ENCODE measurements at places on chromosomes 16 and 17.

- DNase-seq = peak; percentile 48
Measured at GRCh38 chr16:56779906-56780305, 50.0 kb downstream of the NUP93 start.

DNA sequence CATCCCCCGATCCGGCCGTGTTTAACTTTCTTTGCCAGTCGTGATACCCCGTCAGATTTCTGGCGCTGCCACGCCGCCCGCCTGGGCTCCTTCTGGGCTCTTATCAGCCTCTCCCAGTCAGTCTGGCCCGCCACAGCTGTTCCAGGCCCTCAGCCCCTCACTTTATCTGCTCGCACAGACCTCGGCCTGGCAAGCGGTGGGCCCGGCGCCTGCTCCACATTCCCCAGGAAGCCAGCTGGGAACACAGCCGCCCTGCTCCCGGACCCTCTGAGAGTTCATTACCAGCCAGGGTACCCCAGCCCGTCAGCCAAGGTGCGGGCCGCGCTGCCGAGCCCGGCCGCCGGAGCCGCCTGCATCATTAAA is 157.5 kb downstream of the ZNF423 start:
- no peak for DNase-seq

DNA sequence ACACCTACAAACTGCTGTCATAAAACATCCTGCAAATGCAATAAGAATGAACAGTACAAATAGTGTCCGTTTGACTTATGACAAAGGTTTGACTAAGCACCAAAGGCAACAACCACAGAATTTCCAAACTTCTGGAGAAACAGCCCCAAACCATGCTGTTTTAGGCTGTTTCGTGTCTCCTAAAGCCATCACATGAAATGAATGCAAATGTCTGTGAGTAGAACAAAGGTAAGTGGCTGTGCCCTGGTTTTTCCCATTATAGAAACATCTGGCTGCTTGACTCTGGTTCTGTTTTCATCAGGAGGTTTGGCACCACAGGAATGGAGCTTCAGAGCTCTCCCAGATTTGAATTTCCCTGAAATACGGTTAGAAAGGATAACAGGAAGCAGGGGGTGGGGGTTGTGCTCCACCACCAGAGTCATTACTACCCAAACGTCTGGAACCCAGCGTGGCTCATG is 4.6 kb upstream of the EMP2 start:
- no peak for DNase-seq

DNA sequence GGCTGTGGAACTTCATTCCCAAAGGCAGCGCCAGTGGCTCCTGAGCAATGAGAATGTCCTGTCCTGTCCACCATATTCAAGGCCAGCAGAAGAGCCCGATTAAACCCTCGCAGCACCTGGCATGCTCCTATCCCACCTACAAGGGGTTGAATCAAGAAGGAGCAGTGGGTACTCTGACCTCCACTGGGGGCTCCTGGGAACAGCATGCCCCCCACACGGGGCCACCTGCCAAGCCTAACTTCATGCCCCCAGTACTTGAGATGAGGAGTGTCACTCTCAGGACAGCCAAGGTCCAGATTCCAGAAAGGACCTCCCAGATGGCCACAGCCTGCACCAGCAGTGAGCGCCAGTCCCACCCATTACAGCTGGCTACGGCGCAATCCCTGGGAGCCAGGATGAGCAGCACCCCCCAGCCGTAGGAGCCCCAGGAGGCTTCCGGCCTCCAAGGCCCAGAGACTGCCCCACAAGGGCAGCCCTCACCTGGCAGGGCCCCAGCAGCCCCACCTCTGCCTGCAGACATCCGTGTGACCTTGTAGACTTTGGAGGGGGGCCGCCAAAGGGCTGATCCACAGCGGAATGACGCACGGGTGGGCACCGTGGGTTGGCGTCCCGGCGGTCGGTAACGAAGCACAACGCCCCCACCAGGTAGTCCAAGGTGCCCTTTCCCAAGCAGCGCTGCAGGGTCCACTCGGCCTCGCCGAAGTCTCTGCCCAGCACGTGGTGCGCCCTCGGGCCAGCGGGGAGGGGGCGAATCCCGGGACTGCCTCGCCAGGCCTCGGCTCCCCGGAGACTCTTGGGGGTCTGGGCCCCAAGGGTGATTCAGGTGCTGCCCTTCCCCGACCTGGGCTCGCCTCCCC is 1.0 kb upstream of the MPDU1 start:
- DNase-seq = no peak

GRCh38 chr17:19579867-19580565 is 46.4 kb downstream of the SLC47A1 start:
- DNase-seq = no peak

- no peak for DNase-seq
Measured at GRCh38 chr17:48701864-48702532, 20.3 kb downstream of the PRAC1 start.

- no peak for DNase-seq
Measured at GRCh38 chr16:57444711-57445110, 2.5 kb downstream of the CIAPIN1 start.

- no peak for DNase-seq
Measured at GRCh38 chr17:46950997-46951621, 27.9 kb downstream of the RPRML start.

DNA sequence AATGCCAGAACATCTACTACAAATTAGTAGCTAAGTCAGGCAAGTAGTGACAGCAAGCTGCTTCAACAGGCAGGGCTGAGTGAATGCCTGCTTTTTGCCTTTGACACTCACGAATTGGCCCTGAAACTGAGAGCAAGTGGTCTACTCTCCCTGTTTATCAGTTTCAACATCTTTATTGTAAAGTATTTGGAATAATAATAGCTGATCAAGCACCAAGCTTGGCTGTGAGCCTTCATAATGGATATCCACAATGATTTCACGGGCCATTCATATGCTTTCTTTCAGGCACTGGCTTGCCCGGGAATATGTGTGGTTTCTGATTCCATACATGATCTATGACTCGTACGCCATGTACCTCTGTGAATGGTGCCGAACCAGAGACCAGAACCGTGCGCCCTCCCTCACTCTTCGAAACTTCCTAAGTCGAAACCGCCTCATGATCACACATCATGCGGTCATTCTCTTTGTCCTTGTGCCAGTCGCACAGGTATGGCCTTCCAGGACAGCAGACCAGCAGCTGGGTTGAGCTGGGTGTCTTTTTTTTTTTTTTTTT is 5.2 kb downstream of the TLCD3A start:
- no peak for DNase-seq

DNA sequence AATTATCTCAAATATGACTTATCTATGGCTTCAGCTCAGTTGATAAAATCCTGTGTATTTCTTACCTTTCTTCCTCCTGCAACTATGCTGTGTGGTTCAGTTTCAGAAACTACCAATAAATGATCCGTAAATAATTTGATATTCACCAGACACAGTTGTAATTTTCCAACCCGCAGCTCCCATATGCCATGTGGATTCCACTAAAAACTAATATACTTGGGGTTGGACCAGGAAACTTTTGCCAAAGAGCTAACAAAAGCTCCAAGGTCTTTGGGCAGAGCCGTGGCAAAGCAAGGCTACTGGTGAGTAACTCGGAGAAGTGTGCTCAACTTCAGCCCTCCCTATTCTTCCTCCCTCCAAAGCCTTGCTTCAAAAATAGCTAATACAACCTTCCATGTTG is 2.3 kb upstream of the CHST6 start:
- no peak for DNase-seq

DNA sequence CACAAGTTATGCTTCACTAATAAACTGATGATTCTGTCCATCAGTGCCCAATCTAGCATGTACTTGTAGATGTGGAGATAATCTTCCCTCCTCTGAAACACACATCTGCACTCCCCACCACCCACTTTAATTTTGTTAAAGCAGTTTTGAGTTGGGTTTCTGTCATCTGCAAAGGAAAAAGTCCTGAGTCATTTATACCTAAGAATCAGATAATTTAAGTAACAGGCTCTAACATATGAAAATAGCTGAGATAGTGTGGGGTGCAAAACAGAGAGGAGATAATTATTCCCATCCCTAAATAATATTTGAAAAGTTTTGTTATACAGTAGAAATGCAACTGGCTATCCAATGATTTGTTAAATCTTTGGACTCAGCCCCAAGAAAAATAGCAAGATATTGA is 67.7 kb upstream of the ALOX12 start:
- DNase-seq = no peak

DNA sequence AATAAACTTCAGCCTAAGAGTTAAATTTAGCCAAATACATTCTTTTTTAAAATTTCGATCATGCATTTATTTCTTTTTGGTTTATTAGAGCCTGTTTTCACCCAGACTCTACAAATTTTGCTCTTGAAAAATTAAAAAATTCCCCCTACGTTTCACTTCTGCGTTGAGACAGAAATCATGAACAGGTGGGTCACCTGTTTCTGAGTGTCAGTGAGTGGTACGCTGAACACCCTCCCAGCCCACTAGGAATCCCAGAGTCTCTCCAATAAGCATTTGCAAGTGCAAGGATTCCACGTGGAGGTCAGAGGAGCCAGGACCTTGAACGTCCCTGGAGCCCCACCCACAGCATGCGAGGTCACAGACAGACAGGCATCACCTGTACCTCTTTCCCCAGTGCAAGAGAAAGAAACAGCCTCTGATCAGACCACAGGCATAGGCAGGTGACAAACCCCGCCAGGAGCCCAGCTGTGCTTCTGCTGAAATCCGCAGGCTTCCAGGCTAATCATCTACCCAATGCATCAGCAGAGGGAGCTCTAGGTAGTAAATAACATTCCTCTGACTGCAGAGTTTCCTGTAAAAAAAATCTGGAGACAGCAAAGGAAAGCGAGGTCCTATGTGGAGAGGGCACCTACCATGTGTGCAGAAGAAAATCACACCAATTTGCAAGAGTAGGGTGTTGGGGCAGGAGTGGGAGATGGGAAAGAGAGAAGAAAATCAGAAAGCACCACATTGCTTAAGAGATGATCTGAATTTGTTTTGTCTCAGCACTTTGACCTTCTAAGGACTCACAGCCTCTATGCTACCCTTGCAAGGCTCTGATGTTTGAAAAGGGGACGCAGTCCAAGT is 5.9 kb upstream of the XYLT1 start:
- peak; percentile 15 for DNase-seq

DNA sequence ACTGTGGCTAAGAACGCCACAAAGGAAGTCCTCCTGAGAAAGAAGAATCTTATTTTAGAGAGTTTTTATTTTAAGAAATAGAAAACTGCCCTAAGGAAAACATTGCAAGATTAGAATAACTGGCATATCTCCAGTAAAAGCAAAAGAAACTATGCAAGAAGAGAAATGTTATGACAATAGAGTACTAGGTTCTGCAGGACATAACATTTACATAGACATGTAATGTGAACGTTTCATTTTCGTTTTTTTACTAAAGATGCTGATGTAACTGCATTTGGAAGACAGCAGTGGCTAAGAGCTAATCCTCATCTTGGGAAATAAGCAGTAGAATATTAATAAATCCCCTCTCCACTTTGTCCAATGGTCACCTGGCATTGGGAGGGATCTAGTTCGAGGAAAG is 7.8 kb upstream of the ASGR2 start:
- DNase-seq = no peak

DNA sequence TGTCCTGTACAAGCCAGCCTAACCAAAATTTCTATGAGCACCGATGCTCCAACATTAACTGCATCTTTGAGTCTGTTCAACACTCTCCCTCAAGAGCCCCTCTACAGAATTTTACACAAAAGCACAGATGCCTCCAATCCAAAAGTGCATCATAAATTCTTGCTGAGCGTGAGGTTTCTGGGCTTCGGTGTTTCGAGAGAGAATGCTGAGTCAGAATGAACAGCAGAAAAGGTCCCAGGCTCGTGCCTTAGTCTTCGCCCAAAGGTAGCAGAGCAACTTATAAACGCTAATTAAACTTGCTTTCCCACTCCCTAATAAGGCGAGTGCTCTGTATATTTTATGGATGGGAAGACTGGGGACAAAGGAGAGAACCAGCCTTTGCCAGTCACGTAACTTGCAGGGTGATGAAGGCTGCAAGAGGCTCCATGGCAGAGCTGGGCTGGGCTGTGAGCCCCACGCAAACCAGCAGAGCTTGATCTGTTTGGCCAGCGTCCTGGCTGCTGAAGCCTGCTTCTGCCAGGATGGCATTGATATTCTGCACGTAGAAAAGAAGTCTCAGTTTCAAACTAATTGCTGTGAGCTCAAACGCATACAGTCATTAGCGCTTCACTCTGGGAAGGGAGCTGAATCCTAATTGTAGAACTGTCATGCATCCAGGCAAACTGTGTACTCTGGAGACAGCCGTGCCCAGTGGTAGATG is 138.5 kb downstream of the DNAH9 start:
- no peak for DNase-seq

GRCh38 chr16:71700831-71701230 is 23.7 kb downstream of the PHLPP2 start:
- no peak for DNase-seq

- DNase-seq = no peak
Measured at GRCh38 chr17:14886200-14886739, 378.9 kb downstream of the PMP22 start.

GRCh38 chr16:76577003-76577402 is 299.8 kb downstream of the CNTNAP4 start:
- DNase-seq = no peak

GRCh38 chr16:60776281-60776680 is 1260.0 kb downstream of the CDH8 start:
- no peak for DNase-seq

DNA sequence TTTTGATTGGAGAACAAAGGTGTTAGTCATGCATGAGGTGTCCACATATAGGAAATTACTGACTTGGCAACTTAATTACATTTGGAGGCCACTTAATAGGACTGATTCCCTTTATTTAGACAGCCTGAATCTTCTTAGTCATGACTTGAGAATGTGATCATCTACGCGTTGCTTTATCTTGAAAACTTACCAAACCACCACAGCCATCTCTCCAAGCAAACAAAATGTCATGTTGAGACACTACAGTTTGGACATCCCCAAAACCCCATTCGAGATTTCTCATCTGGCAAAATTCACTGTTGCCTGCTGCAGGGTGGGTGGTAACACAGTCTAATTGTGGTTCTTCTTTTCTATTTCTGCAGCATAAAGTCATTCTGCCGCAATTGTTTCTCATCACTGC is 176.5 kb upstream of the CDH5 start:
- DNase-seq = no peak

DNA sequence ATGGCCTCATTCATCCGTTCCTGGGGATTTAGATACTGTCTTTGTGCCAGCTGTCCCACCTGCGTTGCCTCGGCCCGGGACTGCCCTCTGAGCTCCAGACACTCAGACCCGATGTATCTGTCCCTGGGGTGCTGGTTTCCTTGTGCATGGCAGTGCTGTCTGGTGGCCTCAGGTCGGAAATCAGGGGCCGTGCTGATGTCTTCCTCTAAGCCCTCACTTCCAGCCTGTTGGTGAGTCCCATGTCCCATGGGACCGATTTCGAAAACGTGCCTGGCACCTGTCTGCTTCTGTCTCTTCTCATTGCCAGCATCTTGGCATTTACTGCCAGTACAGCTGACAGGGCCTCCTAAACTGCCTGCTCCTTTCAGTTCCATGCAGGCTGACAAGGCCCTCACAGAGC is 22.1 kb downstream of the NT5M start:
- no peak for DNase-seq

GRCh38 chr17:59620518-59621259 is 994 bp downstream of the CLTC start:
- DNase-seq = no peak

- DNase-seq = no peak
Measured at GRCh38 chr17:46943218-46943500, 20.2 kb downstream of the GOSR2 start.
